ENCODE measurements at places on chromosomes 2 and 18.

DNA sequence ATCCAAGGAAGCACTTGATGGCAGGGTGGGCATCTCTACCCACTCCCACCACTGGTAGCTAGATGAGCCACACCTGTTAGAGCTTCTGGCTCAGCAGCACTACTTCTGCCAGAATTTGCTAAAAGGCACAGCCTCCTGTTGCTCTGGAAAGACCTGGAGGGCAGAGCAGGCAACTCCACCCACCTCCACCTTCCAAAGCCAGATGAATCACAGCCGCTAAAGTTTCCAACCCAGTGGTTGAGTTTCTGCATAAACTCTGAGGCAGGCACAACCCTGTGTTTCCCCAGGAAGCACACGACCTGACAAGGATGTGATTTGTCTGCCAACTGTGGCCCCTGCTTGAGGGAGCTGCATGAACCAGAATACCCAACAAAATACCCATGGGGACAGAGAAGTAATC, 111.6 kb upstream of the GCFC2 start:
- DNase-seq, result no peak

- peak; percentile 26 for DNase-seq
Observed at GRCh38 chr2:201507725-201508124, 56.2 kb downstream of the STRADB start.

- DNase-seq, result peak; percentile 1
Observed at GRCh38 chr18:39348757-39349156, 1783.2 kb upstream of the CELF4 start.

DNA sequence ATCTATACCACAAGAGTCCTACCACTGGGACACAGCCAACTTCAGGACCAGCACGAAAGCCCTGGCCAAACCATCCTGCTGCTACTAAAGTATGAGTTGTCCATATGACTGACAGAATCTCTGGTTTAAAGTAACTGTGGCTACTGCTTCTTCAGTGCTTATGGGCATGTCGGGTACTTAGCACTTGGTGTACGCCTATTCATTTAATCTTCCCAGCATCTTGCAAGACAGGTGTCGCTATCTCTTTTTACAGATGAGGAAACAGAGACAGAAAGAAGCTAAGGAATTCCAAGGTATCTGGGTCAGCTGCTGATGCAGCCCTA, 203.4 kb upstream of the ID2 start:
- DNase-seq, result no peak

DNA sequence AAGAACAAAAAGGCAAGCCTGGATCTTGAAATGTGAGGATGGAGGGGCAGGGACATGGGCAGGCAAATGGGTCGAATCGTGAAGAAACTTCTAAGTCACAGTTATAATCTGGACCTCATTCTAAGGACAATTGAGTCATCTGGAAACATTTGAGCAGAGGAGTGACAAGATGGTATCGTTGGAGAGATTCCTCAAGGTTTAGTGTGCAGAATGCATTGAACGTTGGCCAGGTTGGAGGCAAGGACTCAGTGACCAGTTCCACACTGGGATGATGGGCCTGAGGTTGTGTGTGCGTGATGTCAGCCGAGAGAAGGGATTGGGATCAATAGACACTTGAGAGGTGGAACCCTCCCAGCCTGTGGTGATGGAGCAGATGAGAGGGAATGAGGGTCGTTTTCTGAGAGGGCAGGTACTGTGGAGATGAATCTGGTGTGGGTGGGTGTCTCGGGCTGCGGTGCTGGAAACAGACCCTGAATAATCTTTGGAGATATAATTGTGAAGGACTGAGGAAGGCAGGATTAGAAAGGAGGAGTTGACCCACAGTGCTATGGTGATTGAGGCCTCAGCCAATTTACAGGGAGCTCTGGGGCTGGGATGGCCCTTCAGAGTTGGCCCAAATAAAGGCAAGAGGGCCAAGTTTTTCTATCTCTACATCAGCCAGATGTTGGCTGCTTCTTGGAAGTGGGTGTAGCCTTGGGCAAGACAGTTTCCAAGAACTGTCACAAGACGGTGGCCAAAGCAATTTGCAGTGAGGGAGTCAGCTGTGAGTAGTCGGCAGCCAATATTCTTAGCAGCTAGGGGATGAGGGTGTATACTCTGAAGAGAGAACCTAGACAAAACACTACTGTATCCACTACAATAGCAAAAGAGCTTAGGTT, 5.8 kb upstream of the ZNF532 start:
- no peak for DNase-seq

DNA sequence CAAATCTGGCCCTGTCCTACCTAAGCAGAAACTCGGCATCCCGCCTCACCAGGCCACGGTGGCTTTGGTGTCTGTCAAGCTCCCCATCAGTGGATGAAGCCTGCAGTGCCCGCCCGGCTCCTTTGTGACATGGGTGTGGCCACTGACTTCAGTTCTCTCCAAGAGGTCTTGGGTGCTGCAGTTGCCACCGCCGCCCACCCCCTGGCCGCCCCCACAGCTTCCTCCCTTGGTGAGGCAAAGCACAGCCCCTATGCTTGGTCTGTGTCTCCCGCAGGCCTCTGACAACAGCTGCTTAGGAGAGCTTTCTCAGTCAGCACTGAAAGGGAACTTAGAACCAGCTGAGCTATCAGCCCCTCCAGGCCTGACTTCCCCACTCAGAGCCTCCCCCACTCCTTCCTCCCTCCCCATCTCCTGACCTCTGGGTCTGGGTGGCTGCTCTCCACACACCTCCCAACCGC, 22.9 kb upstream of the GPR55 start:
- DNase-seq, result peak; percentile 83

DNA sequence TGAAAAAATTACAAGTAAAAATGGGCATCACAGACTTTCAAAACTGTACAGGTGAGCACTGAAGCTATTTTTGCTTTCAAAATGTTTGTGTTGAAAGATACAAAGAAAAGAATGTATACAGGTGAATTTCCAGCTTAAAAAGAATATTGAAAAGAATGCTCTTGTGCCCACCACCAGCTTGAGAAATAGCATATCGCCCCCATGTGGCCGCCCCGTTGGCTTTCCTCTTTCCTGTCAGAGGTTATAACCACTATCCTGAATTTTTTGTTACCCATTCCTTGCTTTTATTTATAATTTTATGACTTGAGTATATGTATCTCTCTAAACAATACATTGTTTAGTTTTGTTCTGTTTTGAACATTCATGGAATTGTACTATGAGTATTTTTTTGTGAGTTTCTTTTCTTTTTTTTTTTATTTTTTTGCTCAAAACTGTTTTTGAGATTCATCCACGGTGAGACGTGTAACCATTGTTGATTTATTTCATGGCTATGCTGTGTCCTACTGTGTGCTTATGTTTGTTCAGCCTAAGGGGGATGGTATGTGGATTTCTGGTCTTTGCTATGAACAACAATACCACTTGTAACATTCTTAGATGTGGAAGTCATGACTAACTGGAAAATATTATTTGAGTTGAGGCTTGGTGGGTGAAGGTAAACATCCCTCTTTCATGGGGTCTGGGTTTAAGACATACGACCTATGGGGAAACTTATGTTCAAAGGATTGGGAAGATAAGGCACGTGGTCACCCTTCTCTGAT, 11.6 kb downstream of the TRPM8 start:
- peak; percentile 41 for DNase-seq

- DNase-seq, result peak; percentile 15
Observed at GRCh38 chr2:171516793-171517192, 5.5 kb upstream of the CYBRD1 start.

- peak; percentile 80 for DNase-seq
Observed at GRCh38 chr2:151297882-151298281, 8.4 kb upstream of the NMI start.

- no peak for DNase-seq
Observed at GRCh38 chr2:50612306-50612705, 419.6 kb downstream of the NRXN1 start.

GRCh38 chr2:3468296-3468988, 50.9 kb downstream of the ADI1 start:
- DNase-seq, result no peak

GRCh38 chr2:47518497-47519146, 115.7 kb downstream of the MSH2 start:
- DNase-seq, result no peak

DNA sequence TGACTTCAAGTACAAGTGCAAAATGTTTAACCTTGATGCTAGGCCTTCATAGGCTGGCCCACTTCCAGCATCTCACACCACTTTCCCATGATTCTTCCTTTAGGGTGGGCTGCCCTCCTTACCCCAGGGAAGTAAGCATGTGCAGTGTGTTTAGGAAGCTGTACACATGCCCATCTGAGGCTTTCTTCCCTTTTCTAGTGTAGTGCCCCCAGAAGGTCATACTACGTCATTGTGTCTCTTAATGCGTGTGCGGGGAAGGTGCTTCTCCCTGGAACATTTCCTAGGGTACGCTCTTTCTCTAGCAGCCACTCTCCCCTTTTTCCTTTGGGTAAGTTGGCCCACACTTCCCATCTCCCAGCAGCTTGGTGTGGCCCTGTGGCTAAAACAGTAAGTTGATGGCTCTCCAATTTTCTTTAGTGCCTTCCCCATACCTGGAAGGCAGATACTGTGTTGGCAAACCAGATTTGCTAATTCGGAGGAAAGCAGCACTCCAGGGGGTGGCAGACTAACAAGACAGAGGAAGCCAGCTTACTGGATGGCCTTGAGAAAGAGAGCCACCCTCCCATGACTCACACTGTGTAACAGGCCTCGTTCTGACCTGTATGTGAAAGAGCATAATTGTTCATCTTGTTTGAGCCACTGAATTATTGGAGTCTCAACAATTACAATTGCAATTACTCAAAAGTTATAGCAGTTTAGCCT, 1.1 kb upstream of the SULT6B1 start:
- DNase-seq, result peak; percentile 86

- peak; percentile 62 for DNase-seq
Observed at GRCh38 chr2:26300234-26300925, 45.6 kb upstream of the SELENOI start.

DNA sequence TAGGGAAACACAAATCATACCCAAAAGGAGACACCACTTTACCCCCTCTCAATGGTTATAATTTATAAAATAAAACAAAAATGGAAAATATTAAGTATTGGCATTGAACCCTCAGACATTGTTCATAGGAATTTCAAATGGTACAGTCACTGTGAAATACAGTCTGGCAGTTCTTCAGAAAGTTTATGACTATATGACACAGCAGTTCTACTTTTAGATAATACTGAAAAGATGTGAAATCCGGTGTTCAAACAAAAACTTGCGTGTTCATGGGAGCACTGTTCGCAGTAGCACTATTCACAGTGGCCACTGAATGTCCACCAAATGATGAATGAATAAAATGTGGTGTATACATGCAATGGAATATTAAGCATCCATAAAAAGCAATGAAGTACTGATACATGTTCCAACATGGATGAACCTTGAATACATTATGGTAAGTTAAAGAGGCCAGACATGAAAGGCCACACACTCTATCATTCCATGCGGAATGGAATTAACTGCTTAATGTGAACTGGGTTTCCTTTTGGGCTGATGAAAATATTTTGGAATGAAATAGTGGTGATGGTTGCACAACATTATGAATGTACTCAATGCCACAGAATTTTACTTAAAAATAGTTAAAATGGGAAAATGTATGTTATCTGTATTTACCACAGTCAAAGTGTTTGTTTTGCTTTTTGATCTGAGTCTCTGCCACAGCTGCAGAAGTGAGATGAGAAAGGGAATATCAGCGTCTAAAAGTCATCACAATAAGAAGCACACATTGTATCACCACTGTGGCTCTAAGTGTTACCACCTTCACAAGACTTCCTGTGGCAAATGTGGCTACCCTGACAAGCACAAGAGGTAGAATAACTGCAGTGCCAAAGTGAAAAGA, 864.6 kb downstream of the SUCLG1 start:
- no peak for DNase-seq

GRCh38 chr2:15579641-15580040, 12.0 kb upstream of the DDX1 start:
- DNase-seq, result no peak

- no peak for DNase-seq
Observed at GRCh38 chr2:99648906-99649789, 159.3 kb upstream of the REV1 start.

GRCh38 chr18:13425357-13426091, 207.0 kb downstream of the LDLRAD4 start:
- no peak for DNase-seq

DNA sequence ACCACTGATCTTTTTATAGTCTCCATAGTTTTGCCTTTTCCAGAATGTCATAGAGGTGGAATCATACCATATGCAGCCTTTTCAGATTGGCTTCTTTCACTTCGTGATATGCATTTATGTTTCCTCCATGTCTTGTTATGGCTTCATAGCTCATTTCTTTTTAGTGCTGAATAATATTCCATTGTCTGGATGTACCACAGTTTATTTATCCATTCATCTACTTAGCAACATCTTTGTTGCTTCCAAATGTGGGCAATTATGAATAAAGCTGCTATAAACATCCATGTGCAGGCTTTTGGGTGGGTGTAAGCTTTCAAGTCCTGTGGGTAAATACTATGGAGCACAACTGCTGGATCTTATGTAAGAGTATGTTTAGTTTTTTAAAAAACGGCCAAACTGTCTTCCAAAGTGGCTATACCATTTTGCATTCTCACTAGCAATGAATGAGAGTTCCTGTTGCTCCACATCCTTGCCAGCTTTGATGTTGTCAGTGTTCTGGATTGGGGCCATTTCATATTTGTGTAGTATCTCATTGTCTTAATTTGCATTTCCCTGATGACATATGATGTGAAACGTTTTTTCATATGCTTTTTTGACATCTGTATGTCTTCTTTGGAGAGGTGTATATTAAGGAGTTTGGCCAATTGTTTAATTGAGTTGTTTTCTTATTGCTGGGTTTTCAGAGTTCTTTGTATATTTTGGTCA, 20.6 kb downstream of the STPG4 start:
- DNase-seq, result no peak

- DNase-seq, result no peak
Observed at GRCh38 chr2:43368483-43369385, 142.3 kb upstream of the ZFP36L2 start.

- DNase-seq, result no peak
Observed at GRCh38 chr2:118473846-118474540, 373.5 kb downstream of the EN1 start.

GRCh38 chr2:6254441-6254840, 562.3 kb downstream of the SOX11 start:
- DNase-seq, result no peak
